NCI-H1930 (cell line): ENCODE measurements at places on chromosomes 2 and 18.

- DNase-seq = no peak
Measured at GRCh38 chr2:119216994-119217393, 6.6 kb upstream of the STEAP3 start.

DNA sequence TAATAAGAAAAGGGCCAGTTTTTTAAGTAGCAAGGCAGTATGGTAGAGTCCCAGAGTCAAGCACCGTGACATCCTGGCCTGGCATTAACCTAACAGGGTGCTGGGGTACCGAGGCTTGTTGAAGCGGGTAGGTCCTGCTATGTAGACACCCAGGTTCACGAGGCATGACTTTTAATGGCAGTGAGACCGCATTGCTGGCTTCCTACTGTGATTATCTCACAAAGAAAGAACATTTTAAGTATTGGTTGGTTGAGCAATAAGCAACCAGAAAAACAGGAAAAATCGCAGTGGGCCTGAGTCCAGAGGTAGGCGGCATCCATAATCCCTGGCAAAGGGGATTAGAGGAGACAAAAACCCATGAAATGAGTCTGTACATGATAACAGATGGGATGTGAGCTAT is 927.9 kb upstream of the ACVR2A start:
- no peak for DNase-seq

DNA sequence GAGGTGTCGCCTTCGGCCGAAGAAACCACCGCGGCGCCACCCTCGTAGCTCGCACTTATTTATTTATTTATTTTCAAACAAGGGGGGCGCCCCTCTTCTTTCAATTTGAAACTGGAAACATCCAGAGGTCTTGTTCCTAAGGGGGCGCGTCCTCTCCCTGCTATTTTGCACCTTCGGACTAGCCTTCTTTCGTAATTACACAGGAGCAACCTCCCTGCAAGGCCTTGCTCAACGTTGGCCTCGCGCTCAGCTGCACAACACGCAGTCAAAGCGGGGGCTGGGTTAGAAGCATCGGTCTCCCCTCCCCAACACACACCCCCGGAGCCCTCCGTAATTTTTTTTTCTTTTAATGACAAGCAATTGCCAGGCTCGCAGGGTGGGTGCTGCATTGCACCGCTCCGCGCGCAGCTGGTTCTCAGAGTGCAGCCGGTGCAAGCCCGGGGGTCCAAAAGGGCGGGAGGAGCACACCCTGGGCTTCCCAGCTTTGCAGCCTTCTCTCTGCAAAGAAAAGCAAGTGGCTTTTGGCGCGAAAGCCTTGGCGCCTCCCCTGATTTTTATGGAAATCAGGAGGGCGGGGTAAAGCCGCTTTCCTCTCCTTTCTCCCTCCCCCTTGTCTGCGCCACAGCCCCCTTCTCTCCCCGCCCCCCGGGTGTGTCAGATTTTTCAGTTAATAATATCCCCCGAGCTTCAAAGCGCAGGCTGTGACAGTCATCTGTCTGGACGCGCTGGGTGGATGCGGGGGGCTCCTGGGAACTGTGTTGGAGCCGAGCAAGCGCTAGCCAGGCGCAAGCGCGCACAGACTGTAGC is at the start of gene MYCN:
MYCN (plus strand) TSS at position 697 of the 807 bp plus-strand sequence. CDS start 1,515 bp downstream, outside the sequence.
- DNase-seq = peak; percentile 42

DNA sequence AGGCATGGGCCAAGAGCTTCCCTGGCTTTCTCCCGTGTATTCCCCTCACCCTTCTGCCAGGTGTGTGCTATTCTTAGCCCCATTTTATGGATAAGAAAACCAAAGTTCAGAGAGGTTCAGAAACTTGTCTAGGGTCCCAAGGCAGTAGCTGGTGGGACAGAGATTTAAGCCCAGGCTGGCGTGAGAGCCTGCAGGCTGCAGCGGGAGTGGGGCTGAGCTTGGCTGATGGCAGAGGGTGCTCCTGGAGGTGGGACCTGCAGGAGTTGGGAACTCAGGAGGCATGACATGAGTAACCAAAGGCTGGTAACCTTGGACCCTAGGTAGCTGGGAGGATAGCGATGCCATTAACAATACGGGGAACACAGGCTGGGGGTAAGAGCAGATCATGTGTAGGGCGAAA is 87.3 kb upstream of the B3GNT7 start:
- no peak for DNase-seq

DNA sequence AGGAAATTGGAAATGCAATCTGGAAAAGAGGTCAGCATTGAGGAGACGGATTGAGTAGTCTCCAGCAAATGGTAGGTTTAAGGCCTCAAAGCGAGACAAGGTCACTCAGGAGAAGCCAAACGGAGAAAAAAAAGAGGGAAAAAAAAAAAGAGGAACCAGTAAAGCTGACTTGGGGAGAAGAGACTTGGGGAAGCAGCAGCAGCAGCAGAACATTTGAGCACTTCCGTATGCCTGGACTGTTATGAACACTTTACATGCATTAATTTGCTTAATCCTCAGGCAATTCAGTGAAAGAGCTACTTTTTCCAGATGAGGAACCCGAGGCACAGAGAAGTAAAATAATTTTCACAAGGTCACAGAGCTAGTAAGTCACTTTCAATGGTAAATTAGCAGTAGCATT is 81.3 kb downstream of the OSBPL6 start:
- no peak for DNase-seq

- DNase-seq = no peak
Measured at GRCh38 chr2:30358842-30359241, 88.2 kb upstream of the LCLAT1 start.

DNA sequence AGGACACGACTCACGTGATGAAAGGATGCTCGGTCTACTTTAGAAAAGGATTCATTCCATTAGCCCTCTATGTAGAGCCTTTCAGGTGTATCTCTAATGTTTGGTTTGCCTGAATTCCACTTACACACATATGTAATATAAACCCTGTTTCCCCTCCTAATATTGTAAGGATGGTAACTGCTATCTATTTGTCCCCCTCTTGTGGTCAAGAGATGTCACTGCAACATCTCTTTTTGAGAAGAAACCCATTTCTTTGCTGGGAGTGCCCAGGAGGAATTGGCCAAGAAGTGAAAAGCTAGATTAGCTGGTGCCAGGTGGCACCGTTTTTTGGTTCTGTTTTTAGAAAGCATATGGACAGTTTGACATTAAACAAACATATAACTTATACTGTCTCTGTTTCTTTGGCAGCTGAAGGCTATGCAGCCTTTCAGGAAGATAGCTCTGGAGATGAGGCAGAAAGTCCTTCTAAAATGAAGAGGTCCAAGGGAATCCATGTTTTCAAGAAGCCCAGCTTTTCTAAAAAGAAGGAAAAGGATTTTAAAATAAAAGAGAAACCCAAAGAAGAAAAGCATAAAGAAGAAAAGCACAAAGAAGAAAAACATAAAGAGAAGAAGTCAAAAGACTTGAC is 41.2 kb downstream of the RALBP1 start:
- DNase-seq = no peak

GRCh38 chr2:589281-590130 is 87.7 kb downstream of the TMEM18 start:
- no peak for DNase-seq

GRCh38 chr2:11004199-11004598 is 92.5 kb downstream of the KCNF1 start:
- no peak for DNase-seq

- DNase-seq = no peak
Measured at GRCh38 chr2:127072970-127073369, 34.0 kb downstream of the BIN1 start.

DNA sequence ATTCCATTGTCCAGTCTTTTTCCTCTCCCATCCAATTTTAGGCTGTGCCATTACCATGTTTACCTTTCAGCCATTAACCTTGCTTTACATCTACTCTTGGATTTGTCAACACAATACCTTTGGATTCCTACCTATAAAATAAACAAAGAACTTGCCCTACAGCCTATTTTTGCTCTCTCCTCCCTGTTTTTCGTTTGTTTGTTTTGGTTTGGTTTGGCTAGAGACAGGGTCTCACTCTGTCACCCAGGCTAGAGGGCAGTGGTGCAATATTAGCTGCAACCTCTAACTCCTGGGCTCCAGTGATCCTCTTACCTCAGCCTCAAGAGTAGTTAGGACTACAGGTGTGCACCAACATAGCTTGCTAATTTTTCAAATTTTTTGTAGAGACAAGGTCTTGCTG is 76.1 kb downstream of the SP100 start:
- DNase-seq = no peak

GRCh38 chr2:112840068-112840445 is 3.5 kb upstream of the IL1B start:
- DNase-seq = no peak

- DNase-seq = no peak
Measured at GRCh38 chr2:168286535-168286934, 39.1 kb upstream of the STK39 start.

GRCh38 chr18:64405161-64405560 is 256.3 kb upstream of the LINC00305 start:
- no peak for DNase-seq

DNA sequence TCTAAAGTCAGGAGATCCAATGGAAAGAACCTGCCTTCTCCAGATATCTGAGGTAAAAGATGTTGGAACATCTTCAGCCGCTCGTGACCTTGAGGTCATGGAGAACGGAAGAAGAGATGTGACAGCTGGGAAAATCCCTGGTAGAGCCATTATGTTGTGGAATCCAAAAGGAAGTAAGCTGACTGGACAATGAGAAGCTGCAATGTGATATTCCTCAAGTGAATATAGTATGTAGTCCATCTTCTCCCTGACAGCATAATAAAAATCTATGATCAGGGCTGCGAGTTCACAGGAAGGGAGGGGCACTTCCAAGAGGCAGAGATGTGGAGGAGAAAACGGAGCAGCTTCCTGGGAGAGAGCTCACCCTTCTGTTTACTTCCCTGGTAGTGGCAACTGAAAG is 201.0 kb upstream of the SP5 start:
- no peak for DNase-seq

DNA sequence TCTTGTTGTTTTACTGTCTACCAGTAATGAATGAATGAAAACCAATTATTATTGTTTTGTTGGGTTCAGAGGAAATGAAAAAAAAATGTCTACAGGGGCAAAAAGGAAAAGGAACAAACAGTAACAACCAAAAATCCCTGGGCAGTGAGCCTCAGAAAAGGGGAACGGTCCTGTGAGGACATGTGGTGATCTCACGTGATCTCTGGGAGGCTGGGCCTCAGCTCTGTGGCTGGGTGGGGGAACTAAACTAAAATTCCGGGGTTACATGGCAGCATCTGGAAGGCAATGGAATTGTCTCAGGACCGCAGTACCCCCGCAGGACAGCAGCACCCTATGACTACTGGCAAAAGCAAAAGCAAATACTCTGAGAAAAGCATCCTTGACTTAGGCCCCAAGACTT is 80.1 kb downstream of the AFF3 start:
- no peak for DNase-seq

GRCh38 chr2:217876253-217876570 is 126.6 kb downstream of the TNS1 start:
- DNase-seq = no peak

- no peak for DNase-seq
Measured at GRCh38 chr2:134445985-134446382, 192.1 kb downstream of the MGAT5 start.

- DNase-seq = no peak
Measured at GRCh38 chr2:100018341-100019193, 123.8 kb downstream of the AFF3 start.

DNA sequence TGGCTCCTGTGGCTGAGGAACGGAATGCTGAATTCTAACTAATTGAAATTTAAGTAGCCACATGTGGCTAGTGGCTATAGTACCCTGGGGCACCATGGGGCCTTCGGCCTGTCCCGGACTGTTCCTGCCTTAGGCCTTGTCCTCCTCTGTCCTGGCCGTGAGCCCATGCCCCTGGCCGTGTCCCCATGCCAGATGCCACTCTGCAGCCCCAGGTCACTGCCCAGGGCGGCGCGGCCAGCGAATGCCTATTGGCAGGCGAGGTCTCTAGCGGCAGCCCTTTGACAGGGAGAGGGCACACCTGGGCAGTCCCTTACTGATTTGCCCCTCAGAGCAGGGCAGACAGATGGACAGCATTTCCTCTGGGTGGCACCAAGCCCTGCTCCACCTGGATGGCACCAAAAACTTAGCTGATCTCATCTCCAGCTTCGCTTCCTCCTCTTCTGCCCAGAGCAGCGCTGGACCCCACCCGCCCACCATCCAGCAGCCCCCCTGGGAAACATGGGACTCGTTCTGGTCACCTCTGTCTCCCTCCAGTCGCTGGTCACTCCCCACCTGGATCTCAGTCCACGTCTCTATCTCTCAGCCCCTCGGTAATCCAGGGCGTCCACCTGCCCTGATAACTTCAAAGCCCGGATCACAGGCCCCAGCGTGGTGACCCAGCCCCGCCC is 1.1 kb upstream of the DGKD start:
- no peak for DNase-seq

- no peak for DNase-seq
Measured at GRCh38 chr2:210558708-210559107, 2.3 kb downstream of the CPS1 start.

DNA sequence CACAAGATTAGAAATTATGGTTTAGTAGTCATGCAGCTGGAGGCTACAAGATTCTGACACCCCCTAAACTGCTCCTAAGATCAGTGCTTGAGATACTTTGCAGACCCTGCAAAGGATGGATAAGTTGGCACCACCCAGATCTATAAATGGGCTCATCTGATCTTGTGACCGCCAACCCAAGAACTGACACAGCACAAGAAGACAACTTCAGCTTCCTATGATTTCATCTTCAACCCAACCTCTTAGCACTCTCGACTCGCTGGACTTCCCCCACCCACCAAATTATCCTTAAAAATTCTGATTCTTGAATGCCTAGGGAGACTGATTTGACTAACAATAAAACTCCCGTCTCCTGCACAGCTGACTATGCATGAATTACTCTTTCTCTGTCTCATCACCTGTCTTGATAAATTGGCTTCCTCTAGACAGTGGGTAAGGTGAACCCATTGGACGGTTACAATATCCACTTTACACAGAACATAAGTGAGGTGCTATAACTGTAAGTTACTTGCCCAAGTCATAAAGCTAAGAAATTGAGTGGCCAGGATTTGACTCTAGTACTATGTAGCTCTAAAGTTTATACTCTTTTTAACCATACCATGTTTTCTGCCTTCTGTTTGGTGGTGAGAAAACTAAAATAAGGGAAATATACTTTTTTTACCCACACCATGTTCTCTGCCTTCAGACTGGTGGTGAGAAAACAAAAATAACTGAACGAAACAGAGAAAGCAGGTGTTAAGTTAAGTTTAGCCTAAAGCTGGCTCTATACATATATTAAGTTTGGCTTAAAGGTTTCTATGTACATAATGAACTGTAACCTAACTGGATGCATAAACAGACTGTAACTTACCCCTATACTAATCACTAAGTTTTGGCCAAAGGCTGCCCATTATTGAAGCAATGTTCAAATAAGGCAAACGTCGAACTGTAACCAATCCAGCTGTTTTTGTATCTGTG is 962.3 kb upstream of the NXPH2 start:
- DNase-seq = no peak

DNA sequence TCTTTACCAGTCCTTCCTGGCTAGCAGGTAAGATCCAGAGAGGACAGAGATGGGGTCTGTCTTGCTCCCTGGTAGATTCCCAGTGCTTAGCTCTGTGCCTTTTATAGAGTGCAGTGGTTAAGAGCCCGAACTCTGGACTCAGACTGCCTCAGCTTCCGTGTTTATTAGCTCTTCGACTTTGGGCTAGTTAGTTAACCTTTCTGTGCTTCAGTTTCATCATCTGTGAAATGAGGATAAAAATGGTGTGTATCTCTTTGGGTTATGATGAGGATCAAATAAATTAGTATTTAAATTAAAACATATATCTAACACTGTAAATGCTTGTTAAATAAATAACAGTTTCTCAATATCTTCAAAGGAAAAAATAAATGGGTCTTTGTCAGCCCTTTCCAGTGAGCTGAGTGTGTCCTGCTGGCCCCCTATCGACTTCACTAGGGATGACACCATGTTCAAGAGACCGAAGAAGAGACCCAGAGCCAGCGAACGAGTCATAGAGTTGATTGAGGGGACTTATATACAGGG is 38.2 kb downstream of the CERS6 start:
- DNase-seq = no peak
